ENCODE measurements at places on chromosomes 6 and 20. TPM values are rescaled to one million over a fixed set of nuclear protein-coding genes. Genes with fewer than 3 reads are reported as not detected.

- H3K27ac ChIP-seq = no peak overlapping the region
- DNase-seq = no peak
- H3K4me1 ChIP-seq = no peaks in the 10 kb centered on the region
- H3K27me3 ChIP-seq = no peaks in the 10 kb centered on the region
Measured at GRCh38 chr6:45185403-45186251, 142.5 kb upstream of the RUNX2 start.

DNA sequence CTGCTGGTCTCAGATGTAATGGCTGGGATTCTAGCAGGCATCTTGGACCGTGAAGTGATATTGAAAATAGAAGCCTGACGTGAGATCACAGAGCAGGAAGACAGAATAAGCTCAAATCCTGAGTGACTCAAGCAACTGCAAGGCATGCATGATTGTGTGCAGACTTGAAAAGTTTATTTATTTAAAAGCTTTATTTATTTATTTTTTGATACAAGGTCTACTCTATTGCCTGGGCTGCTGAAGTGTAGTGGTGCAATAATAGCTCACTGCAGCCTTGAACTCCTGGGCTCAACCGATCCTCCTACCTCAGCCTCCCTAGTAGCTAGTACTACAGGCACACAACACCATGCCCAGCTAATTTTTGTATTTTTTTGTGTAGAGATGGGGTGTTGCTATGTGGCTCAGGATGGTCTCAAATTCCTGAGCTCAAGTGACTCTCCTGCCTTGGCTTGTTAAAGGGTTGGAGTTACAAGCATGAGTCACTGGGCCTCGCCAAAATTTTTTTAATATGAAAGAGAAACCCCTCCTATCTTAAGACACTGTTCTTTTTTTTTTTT is 40.1 kb upstream of the RNF144B start:
- no peaks in the 10 kb centered on the region for H3K4me1 ChIP-seq
- no peak overlapping the region for H3K4me3 ChIP-seq
- DNase-seq = no peak
- no peak overlapping the region for H3K27ac ChIP-seq
- no peaks in the 10 kb centered on the region for H3K36me3 ChIP-seq

DNA sequence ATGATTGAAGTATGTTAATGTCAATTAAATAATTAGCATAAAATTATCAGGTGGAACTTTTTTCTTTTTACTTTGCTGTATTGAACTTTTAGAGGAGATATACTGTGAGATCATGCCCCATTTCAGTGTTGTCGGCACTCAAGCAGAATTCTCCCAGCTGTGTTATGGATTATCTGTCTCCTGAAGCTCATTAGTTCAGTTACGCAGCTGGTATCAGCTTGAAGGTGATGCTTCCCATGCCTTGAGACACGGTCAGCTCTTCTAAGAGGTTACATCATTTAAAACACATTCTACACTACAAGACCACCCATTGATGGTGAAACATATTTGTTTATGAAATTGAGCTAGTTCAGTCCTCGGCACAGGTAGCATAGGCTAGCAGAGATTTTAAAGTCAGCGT is 68.9 kb upstream of the PHACTR2 start:
- H3K4me3 ChIP-seq = no peak overlapping the region
- no peaks in the 10 kb centered on the region for H3K27me3 ChIP-seq
- DNase-seq = no peak

Gene PPP1R3G
- not detected for polyA plus RNA-seq

DNA sequence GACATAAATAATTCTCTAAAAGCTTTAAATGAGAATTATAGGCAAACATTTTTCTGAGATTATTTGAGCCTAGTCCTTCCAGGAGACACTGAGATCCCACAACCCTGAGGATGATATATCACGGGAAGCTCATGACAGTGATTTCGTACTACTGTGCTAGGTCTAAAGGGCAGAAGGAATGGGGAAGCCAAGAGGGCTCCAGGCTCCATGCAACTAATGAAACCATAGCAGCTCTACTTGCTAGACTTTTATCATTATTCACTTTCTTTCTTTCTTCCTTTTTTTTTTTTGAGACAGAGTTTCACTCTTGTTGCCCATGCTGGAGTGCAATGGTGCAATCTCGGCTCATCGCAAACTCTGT is 57.3 kb upstream of the SGK1 start:
- H3K27ac ChIP-seq = no peak overlapping the region
- H3K36me3 ChIP-seq = no peaks in the 10 kb centered on the region

Gene PAK5
- polyA plus RNA-seq = not detected

GRCh38 chr6:143333081-143333480 is 117.4 kb downstream of the ADAT2 start:
- no peaks in the 10 kb centered on the region for H3K36me3 ChIP-seq
- DNase-seq = no peak
- no peaks in the 10 kb centered on the region for H3K4me1 ChIP-seq
- H3K27me3 ChIP-seq = no peaks in the 10 kb centered on the region
- H3K4me3 ChIP-seq = no peak overlapping the region

DNA sequence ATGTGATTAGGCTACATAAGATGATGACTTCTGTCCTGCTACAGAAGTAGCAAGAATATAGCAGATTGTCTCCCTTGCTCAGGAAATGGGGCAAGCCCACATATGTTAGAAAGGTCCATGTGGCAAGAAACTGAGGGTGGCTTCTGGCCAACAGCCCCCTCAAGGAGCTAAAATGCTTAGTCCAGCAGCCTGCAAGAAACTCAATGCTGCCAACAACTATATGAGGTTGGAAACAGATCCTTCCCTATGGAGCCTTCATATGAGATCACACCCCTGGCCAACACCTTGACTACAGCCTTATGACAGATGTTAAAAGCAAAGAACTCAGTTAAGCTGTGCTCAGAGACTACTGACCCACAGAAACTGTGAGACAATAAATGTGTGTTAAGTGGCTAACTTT is 22.1 kb downstream of the PTPRT start:
- H3K27me3 ChIP-seq = no peaks in the 10 kb centered on the region
- H3K4me3 ChIP-seq = no peak overlapping the region
- no peaks in the 10 kb centered on the region for H3K4me1 ChIP-seq
- no peak for DNase-seq

Gene SUMO4
- polyA plus RNA-seq = 1.6 TPM

DNA sequence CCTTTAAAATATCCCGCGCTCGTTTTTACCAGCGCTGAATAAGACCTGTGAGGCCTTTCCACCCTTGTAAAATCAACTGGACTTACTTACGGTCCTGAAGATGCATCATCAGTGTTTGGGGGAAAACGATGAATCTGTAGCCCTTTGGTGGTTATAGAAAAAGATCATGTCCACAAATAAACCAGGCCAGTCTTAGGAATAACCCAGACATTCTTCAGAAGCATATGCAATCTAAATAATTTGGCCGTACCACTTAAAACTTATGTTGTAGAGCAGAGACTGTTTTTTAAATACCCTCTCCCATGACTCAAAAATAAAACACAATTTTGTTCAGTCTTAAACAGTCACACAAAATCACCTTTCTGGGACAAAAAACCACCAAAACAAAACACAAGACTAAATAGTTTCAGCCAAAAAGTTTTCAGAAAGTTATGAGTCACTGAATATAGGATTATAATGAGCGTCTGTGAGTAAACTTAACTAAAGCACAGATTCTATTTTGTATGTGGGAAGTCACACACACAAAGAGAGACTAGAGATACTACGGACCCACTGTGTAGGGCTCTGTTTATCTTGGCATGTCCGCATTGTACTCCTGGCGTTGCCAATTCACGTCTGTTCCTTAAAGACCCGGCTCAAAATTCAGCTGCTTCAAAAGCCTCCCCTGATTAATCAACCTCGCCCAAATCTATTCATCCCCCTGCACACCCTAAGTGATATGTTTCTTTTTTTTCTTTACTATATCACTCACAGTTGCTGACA is 26.5 kb upstream of the SMOC2 start:
- H3K27me3 ChIP-seq = no peaks in the 10 kb centered on the region
- no peak overlapping the region for H3K27ac ChIP-seq
- H3K4me3 ChIP-seq = no peak overlapping the region
- DNase-seq = no peak
- no peaks in the 10 kb centered on the region for H3K36me3 ChIP-seq
- no peaks in the 10 kb centered on the region for H3K4me1 ChIP-seq

DNA sequence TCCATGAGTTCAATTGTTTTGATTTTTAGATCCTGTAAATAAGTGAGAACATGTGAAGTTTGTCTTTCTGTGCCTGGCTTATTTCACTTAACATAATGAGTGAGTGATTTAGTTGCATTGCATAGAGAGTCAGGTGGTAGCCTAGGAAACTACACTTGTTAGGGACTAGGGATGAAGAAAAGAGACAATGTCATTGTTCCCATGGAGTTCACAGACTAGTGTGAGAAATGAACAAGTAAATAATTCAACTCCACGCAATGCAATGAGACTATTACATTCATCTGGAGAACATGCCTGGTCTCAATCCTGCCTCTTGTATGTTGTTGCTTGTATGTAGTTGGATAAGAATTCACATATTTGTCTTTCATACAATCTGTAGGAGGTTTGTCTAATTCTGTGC is 76.3 kb upstream of the B3GAT2 start:
- DNase-seq = no peak
- H3K27ac ChIP-seq = no peak overlapping the region
- no peak overlapping the region for H3K4me3 ChIP-seq
- H3K36me3 ChIP-seq = no peaks in the 10 kb centered on the region

GRCh38 chr20:24746351-24746685 is 202.8 kb upstream of the CST7 start:
- no peaks in the 10 kb centered on the region for H3K36me3 ChIP-seq
- H3K27me3 ChIP-seq = no peaks in the 10 kb centered on the region
- H3K27ac ChIP-seq = no peak overlapping the region
- no peak for DNase-seq
- H3K4me3 ChIP-seq = no peak overlapping the region
- H3K4me1 ChIP-seq = no peaks in the 10 kb centered on the region

GRCh38 chr20:61307686-61308476 is 55.8 kb downstream of the CDH4 start:
- no peak for DNase-seq
- H3K4me1 ChIP-seq = no peaks in the 10 kb centered on the region
- H3K27ac ChIP-seq = no peak overlapping the region
- H3K4me3 ChIP-seq = no peak overlapping the region

DNA sequence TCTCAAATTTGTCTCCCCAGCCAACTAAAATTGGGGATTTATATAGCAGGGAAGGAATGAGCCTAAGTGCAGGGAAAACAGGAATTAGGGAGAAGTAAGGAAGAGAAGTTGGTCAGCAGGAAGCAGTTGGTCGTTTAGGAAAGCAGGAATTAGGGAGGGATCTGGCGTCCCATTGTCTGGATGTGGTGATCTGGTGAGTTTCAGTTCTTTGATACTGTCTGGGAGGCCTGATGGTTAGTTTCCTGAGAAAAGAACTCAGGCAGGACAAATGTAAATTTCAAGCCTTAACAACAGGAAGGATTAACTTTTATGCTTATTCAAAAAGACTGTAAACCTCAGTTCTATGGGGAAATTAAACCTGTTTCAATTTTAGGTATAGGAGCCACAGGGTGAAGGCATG is 116.2 kb upstream of the PRL start:
- no peak for DNase-seq
- no peaks in the 10 kb centered on the region for H3K27me3 ChIP-seq
- H3K36me3 ChIP-seq = no peaks in the 10 kb centered on the region
- no peaks in the 10 kb centered on the region for H3K4me1 ChIP-seq
- H3K4me3 ChIP-seq = no peak overlapping the region
- no peak overlapping the region for H3K27ac ChIP-seq

DNA sequence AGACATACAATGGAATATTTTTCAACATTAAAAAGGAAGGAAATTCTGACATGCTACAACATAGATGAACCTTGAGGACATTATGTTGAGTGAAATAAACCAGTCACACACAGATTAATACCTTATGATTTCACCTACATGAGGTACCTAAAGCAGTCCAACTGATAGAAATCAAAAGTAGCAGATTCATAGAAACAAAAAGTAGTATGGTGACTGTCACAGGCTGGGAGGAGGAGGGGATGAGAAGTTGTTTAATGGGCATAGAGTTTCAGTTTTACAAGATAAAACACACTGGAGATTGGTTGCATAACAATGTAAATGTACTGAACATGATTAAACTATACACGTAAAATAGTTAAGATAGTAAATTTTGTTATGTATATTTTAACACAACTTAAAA is 48.5 kb upstream of the OLIG3 start:
- H3K4me3 ChIP-seq = no peak overlapping the region
- H3K27me3 ChIP-seq = peaks cover 6% of the 10 kb centered on the region
- no peaks in the 10 kb centered on the region for H3K36me3 ChIP-seq
- no peaks in the 10 kb centered on the region for H3K4me1 ChIP-seq
- H3K27ac ChIP-seq = no peak overlapping the region

DNA sequence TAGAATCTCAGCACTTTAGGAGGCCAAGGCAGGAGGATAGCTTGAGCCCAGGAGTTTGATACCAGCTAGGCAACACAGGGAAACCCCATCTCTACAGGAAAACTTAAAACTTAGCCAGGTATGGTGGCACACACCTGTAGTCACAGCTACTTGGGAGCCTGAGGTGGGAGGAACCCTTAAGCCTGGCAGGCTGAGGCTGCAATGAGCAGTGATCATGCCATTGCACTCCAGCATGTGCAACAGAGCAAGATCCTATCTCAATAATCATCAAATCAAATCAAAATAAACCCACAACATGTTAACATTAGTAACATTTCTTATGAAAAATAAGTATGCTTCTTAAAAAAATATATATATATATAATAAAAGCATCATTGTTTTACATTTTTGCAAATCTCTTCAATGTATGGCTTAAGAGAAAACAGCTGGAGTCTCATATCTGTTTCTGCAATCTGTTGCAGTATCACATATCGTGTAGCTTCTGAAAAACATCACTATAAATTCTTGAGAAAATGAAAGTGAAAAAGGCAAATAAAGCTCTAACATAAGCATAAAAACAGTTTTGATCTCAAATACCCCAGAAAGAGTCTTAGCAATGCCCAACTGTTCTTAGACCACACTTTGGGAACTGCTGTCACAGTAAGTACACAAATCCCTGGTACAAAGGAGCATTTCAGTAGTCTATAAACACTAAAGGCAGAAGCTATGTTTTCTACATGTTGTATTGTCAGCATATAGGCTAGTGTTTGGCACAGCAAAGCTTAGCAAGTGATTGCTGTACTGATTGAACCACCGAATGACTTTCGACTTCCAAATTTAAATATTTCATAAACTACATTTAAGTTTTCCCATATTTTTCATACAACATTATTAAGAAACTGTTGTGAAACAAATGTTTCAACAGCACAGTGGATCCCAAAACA is 8.0 kb downstream of the MMUT start:
- H3K27ac ChIP-seq = peak overlapping the region; percentile 50
- peak; percentile 48 for DNase-seq
- H3K36me3 ChIP-seq = peaks cover 28% of the 10 kb centered on the region
- peak overlapping the region; percentile 58 for H3K4me3 ChIP-seq
- H3K4me1 ChIP-seq = peaks cover 11% of the 10 kb centered on the region

- no peak for DNase-seq
- H3K4me3 ChIP-seq = peak overlapping the region; percentile 70
- H3K4me1 ChIP-seq = peaks cover 16% of the 10 kb centered on the region
- no peak overlapping the region for H3K27ac ChIP-seq
- H3K36me3 ChIP-seq = no peaks in the 10 kb centered on the region
- no peaks in the 10 kb centered on the region for H3K27me3 ChIP-seq
Measured at GRCh38 chr20:4038676-4039370, 23.5 kb upstream of the RNF24 start.
